Naive thymus-derived CD8-positive, alpha-beta T cell (primary cell): ENCODE measurements at places on chromosomes 1 and 21.

GRCh38 chr1:184945029-184945428 is 29.3 kb downstream of the NIBAN1 start:
- DNase-seq: no peak

GRCh38 chr1:54825696-54826095 is 24.6 kb upstream of the TTC22 start:
- no peak for DNase-seq

DNA sequence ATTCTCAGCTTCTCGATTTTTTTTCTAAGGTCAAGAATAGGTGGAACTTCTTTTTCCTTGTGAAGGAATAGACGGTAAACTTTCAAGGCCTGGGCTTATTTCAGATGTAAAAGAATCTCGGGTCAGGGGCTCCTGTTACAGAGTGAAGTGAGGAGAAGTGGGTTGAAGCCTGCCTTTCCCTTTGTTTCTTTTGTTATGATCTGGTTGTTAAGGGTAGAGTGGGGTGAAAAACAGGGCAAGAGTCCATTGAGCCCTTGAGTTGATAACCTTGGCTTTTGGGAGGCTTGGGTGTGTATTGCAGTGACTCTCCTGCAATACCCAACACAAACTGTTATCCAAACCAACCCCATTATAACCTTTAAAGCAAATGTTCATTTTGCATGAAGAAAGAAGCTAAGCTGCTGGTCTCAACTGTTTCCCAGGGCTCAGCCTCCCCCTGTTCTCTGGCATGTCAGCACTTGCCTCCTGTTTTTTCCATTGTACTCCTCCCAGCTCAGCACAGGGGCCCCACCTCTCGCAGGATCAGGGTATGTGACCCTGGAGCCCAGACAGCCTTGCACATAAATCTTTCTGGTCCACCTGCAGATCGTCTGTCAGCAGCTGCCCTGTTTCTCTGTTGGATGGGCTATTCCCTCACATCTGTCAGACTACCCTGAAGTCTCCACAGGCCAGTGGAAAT is 102.4 kb downstream of the CACHD1 start:
- DNase-seq: no peak

DNA sequence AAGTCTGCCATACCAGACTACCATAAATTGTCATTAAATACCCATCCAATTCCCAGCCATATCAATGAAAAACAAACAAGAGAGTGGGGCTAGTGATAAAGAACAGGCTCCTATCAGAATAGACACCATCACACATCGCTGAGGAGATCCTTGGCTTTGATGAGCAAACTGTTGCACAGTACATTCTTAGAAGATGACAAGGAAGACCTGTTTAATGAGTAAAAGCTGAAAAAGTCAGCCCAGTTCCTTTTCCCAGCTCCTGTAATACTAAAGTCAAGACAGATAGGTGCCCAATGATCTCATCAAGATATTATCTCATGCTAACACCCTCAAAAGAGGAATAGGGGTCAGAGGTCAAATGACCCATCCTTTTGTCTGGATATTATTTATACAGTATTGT is 164.5 kb upstream of the COA6 start:
- no peak for DNase-seq

GRCh38 chr1:152959273-152959672 is 11.2 kb upstream of the SPRR4 start:
- no peak for DNase-seq

DNA sequence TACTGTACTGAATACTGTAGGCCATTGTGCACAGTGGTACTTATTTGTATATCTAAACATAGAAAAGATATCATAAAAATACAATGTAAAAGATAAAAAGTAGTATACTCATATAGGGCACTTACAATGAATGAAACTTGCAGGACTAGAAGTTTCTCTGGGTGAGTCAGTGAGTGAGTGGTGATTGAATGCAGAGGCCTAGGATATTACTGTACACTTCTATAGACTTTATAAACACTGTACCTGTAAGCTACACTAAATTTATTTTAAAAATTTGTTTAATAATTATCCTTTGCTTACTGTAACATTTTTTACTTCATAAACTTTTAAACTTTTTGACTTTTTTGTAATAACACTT is 82.5 kb downstream of the FGGY start:
- DNase-seq: no peak

DNA sequence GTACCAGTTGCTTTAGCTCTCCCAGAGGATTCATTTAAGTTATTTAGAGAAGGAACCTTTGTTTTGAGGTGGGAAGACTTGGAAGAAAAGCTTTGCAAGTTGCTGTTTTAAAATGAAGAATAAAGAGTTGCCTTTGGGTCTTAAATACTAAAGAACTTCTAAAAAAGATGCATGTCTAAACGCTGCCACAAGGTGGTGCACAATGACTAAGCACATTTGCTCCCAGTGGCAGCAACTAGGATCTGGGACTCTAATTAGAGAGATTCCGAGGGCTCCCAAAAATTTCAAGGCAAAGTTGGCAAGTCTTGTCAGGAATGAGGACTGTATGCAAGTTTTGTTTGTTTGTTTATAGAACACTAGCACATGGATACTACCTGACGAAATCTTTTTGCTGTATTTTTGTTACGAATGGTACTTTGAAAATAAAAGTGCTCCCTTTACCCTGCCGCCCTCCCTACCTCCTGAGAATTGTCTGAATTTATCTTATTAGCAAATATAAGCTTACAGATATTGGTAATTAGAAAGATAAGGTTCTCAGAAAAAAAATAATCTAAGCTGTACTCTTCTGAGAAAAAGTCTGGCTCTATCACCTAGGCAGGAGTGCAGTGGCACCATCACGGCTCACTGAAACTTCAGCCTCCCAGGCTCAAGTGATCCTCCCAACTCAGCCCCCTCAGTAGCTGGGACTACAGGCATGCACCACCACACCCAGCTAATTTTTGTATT is 121.8 kb downstream of the HFM1 start:
- DNase-seq: peak; percentile 14

DNA sequence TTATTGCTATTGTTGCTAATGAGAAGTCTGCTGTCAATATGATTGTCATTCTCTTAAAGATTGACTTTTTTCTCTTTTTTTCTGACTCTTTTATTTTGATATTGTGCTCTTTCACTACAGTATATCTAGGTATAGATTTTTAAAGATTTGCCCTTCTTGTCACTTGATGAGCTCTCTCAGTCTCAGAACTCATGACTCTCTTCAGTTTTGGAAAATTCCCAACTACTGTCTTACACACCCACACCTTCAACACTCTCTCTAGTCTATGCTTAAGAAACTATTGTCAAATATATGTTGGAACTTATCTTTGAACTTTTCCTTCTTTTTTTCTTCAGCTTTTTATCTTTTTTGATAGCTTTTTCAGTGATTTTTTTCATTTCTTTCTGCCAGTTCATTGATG is 50.6 kb downstream of the LMO4 start:
- DNase-seq: no peak

GRCh38 chr1:19647643-19648042 is 3.5 kb downstream of the NBL1 start:
- DNase-seq: peak; percentile 30

DNA sequence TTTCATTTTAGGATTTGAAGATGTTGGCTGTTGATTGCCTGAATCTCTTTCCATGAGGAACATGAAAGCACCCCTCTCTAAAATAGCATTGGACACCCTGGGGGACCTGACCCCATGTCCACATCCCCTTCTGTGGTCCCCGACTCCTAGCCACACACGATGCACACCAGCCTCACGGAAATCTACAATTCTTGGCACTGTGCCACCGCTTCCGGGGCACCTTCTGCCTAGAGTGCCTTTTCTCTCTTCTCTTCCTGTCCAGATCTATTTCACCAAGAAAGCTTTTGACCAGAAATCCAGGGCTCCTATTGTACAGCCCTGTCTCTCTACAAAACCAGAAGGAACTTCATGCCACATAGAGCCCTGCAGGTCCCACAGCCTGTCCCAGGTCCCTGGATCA is 50.3 kb downstream of the MYSM1 start:
- DNase-seq: peak; percentile 31

- no peak for DNase-seq
Measured at GRCh38 chr1:153550827-153551500, 1.9 kb upstream of the S100A3 start.

DNA sequence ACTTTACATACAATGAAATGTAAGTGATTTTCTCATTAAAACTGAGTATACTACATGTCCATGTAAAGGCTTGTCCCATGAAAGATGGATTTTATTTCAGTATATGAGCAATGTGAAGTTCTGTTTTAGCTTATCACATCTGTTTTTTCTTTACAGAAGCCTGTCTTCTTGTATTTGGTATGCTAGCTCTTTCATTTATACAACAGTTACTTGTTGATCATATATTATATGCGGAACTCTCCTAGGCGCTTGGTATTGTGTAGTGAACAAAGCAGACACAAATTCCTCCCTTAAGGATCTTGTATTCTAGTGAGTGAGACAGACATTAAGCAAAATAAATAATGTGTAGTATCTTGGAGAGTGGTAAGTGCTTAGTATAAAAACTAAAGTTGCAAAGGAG is 10.6 kb downstream of the MAP3K21 start:
- no peak for DNase-seq

DNA sequence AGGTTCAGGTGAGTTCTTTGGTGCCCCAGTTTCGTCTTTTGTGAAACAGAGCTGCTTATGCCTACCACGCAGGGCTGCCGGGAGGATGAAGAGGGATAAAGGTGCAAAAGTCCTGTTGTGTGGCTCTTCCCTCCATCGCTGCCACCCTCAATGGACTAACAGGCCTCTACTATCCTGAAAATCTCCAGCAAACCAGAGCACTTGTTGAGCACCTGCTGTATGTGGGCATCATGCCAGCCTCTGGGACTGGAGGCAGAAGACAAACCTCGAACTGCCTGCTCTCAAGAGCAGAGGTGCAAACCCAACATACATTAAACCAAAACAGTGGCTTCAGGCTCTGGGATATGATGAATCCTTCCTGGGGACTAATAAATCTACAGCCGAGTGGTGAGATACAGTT is 174.1 kb downstream of the ACTL8 start:
- DNase-seq: no peak

- peak; percentile 49 for DNase-seq
Measured at GRCh38 chr1:21329209-21329844, 39.1 kb upstream of the ECE1 start.

DNA sequence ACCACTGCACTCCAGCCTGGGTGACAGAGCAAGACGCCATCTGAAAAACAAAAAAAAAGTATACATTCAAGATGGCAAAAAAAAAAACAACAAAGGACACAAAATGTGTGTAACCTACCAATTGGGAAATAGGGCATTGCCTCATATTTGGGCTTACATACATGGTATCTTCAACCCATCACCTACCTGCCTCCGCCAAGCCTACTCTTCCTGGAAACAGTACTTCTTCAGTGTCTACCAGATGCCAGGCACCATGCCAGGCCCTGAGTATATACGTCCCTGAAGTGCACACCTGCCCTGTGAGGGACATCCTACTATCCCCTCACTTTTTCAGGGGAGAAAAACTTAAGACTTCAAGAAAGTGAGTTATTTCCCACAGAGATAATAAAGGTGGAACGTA is 160.2 kb downstream of the TOMM20 start:
- no peak for DNase-seq

DNA sequence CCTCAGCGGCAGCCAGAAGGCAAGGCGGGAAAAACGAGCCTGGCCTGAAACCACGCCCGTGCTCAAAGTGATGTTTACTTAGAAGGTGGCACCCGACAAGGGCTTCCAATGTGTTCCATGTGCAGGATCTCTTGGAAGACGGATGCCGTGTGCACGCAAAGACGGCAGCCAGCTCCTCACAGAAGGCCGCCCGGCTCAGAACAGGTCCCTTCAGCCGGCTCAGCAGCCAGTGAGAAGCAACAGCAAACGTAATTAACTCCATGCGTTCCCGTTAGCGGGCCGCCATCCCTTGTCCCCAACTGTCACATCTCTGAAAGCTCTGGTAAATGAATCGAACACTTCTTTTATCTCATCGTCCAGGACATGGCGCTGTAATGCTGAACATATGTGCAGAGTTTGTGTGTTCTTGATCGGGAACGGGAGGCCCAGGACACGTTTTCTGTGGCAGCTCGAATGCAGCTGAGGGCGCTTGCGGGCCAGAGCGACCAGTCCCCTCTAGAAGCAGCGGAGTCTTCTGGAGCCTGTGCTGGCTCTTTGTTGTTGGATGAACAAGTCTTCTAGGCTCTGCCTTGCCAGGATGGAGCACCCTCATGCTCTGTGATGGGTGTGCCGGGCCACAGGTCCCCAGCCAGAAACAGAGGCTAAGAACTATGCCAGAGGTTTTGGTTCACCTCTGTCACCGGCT is 94.6 kb upstream of the ARHGEF16 start:
- DNase-seq: no peak

- no peak for DNase-seq
Measured at GRCh38 chr1:167099851-167100250, 6.0 kb downstream of the STYXL2 start.

- no peak for DNase-seq
Measured at GRCh38 chr1:8976896-8977450, 31.3 kb downstream of the CA6 start.

- DNase-seq: no peak
Measured at GRCh38 chr1:33267468-33268205, 11.3 kb downstream of the ZNF362 start.

DNA sequence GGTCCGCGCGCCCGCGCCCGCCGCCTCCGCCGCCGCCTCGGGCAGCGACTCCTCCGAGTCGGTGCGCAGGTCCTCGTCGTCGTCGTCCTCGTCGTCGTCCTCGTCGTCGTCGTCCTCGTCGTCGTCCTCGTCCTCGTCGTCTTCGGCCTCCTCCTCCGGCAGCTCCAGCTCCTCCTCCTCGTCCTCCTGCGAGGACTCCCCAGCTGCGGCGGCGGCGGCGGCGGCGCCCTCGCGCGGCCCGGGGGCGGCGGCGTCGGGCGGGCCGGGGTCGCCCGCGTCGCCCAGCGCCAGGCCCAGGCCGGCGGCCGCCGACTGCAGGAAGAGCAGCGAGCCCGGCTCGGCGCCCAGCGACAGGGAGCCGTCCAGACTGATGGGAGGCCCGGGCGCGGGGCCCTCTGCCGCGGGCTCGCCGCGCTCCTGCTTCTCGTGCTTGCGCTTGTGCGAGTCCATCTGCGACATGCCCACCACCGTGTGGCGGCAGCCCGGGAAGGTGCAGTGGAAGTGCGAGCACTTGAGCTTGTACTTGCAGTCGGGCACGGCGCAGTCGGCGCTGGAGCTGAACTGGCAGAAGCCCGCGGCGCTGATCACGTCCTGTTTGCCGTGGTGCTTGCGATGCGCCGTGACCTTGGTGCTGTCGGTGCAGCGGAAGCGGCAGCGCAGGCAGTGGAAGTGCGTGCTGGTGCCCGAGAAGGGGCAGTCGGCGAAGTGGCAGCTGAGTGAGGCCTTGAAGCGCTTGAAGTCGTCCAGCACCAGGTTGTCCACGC is 157.3 kb downstream of the CASZ1 start:
- DNase-seq: no peak

GRCh38 chr1:15411593-15412137 is 2.0 kb downstream of the EFHD2 start:
- DNase-seq: no peak

GRCh38 chr1:246043556-246043955 is 463.5 kb downstream of the SMYD3 start:
- no peak for DNase-seq

DNA sequence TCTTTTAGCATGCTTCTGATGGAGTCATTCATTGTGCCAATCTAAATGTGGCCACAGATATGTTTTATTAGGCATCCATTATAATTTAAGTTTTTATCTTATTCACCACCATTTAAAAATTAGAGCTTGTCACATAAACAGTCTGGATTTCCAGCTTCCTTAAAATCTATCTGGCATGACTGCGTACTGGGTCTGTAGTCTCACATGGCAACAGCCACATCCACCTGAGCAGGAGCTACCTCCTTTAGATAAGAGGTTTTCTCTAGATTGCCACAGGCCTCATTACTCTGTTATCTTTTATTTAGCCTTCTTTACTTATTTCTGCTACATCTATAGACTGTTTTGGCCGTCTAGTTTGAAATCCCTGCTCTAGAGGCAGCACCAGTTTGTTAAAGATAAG is 29.1 kb downstream of the B3GALT2 start:
- no peak for DNase-seq
